ENCODE measurements at places on chromosomes 7 and 10.
A peak's percentile ranks its signal among the peaks of the same experiment; 100 is the strongest.

- DNase-seq: no peak
These were observed 104.4 kb upstream of the C1GALT1 start for GRCh38 chr7:7077945-7078344.

GRCh38 chr10:35813219-35813618 is 171.1 kb upstream of the FZD8 start:
- DNase-seq: no peak

- DNase-seq: no peak
These were observed 21.4 kb upstream of the CPVL start for GRCh38 chr7:29167721-29168120.

GRCh38 chr7:120272701-120273475 is at the start of gene KCND2:
Gene KCND2 (plus strand): TSS chr7:120273175.
- no peak for DNase-seq

- no peak for DNase-seq
These were observed 137.9 kb upstream of the HDAC9 start for GRCh38 chr7:18357691-18358090.

DNA sequence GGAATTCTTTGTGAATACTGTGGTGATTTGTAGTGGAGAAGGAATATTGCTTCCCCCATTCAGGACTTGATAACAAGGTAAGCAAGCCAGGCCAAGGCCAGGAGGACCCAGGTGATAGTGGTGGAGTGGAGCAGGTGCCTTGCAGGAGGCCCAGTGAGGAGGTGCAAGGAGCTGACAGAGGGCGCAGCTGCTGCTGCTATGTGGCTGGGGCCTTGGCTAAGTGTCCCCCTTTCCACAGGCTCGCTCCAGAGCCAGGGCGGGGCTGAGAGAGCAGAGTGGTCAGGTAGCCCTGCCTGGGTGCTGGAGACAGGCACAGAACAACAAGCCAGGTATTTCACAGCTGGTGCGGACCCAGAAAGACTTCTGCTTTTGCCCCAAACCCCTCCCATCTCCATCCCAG is 162.9 kb downstream of the EGFR start:
- DNase-seq: no peak

DNA sequence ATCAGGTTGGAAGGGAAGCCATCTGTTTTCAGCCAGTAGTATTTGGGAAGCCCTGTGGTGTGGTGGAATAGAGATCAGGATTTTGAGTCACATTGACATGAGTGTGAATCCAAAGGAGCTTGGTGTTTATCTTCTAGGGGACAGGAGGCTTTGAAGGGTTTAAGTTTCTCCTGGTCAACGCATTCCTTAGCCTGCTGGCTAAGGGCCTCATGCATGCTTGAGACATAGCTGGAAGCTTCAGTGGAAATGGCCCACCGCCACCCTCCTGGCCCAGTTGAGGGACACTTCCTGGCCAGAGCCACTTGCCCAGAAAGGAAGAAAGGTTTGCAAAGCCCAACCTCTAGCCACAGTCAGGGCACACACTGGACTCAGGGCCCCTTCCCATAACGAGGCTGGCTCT is 70.9 kb downstream of the CDK1 start:
- DNase-seq: no peak

- DNase-seq: no peak
These were observed 34.5 kb downstream of the DOCK1 start for GRCh38 chr10:126939706-126940105.

GRCh38 chr7:116511552-116512519 is 12.3 kb downstream of the CAV2 start:
- DNase-seq: peak; percentile 2

DNA sequence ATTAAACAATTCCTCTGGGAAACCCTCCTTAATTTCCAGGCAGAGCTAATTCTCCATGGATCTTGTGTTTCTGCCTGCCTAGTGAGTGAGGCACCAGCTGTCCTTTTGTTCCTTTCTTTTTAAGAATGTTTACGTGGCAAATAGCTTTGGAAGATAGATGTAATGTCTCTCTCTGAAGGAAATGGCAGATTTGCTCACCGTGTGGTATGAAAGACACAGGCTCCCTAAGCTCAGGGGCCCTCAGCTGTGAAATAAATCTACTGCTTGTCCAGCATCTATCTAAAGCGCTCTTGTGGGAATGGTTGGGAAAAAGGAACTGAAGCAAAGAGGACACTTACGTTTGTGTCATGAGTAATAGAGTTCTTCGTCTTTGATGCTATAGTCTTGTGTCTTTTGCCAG is 64.6 kb downstream of the FAS start:
- no peak for DNase-seq

- no peak for DNase-seq
These were observed 51.3 kb downstream of the TWIST1 start for GRCh38 chr7:19066170-19066569.

DNA sequence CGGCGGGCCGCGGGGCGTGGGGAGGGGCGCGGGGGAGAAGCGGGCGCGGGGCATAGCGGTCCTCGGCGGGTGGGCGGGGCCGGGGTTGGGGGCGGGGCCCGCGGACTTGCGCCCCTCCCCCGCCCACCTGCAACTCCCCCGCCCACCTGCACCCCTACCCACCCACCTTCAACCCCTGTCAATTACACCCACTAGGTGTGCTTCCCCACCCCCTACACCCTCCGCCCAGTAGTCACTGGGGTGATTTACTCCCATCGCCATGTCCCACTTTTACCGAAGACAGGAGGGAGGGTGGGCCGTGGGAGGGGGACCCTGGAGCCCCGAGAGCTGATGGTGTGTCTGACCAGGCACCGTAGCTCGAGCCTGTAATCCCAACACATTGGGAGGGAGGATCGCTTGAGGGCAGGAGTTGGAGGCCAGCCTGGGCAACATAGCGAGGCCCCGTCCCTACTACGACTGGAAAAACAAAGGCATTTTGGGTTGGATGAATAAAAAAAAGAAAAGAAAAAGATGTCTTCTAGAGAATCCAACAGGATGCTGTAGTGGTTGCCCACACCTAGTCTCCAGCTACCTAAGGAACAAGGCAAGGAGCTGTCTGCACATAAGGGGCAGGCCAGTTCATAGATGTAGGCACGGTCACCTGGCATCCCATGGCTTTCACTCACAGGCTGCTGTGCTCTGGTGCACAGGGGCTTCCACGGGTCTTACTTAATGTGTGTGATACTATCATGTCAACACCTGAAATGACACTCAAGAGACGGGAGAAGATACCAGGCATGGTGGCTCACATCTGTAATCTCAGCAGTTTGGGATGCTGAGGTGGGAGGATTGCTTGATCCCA is 761 bp downstream of the KCTD7 start:
- DNase-seq: peak; percentile 15
